Coronary artery (tissue), 2 donors: ENCODE measurements at places on chromosomes 13 and 19.

GRCh38 chr13:83950293-83950692 is 68.0 kb upstream of the SLITRK1 start:
- no peak for DNase-seq

DNA sequence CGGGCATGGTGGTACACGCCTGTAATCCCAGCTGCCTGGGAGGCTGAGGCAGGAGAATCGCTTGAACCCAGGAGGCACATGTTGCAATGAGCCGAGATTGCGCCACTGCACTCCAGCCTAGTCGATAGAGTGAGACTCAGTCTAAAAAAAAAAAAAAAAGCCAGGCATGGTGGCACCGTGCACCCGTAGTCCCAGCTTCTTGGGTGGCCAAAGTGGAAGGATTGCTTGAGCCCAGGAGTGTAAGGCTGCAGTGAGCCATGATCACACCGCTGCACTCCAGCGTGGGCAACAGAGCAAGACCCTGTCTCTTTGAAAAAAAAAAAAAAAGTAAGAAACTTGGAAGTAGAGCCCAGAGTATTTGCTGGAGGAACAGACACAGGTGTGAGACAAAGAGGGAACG is 27.7 kb downstream of the CCDC8 start:
- DNase-seq, result peak; percentile 28

DNA sequence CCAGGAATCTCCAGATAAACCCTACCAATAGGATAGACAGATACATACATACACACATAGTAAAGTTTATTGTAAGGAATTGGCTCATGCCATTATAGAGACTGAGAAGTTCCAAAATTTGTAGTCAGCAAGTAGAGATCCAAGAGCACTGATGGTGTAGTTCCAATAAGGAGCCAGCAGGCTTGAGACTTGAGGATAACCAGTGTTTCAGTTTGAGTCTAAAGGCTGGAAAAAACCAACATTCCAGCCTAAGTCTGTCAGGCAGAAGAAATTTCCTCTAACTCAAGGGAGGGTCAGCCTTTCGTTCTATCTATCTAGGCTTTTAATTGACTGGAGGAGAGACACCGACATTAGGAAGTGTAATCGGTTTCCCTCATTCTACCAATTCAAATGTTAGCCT is 110.2 kb upstream of the TSHZ3 start:
- no peak for DNase-seq

- DNase-seq, result no peak
Observed at GRCh38 chr13:102838273-102838672, 7.6 kb upstream of the ERCC5 start.

DNA sequence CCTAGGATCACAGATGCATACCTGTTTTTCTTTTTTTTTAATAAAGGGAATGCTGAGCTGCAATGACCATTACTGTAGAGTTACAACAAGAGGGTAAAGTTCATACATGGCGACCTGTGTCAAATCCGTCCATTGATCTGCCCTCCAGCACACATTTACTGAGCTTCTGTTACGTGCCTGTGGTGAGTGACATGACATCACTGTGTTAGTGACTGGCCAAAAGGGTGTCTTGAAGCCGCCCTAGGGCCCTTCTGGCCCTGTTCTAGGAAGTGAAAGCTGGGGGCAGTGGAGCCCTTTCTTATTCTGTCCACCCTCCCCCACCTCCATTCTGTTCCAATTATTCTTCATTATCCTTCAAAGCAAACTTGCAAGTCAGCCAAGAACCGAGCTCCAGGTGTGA is 66.3 kb downstream of the ZIC5 start:
- DNase-seq, result no peak

DNA sequence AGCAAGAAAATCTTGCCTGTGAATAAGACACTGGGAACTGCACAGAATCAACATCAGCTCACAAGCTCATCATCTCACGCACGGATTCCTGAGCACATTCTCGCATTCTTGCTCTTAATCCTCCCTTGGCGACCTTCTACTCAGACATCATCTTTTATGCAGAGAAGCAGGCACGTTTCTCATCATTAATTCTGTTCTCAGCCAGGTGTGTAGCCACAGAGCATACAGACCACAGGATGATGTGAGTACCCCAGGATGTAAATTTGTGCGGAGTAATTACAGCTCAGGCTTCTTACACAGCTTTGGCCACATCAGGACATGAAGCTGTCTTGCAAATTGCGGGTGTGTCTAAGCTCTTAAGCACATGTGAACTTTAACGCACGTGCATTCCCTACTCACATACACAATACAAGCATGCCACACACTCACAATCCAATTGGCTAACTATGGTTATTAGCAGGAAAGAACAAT is 36.5 kb upstream of the SACS start:
- DNase-seq, result no peak

DNA sequence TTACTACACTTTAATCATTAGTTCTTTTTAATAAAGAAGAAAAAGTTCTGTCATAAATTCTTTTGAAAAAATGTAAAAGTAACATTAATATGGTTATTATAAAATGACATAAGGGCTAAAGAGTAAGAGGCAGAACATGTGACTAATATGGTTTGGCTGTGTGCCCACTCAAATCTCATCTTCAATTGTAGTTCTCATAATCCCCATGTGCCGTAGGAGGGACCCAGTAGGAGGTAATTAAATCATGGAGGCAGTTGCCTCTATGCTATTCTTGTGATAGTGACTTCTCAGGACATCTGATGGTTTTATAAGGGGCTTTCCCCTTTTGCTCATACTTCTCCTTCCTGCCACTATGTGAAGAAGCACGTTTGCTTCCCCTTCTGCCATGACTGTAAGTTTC is 104.5 kb downstream of the UGGT2 start:
- DNase-seq, result no peak

DNA sequence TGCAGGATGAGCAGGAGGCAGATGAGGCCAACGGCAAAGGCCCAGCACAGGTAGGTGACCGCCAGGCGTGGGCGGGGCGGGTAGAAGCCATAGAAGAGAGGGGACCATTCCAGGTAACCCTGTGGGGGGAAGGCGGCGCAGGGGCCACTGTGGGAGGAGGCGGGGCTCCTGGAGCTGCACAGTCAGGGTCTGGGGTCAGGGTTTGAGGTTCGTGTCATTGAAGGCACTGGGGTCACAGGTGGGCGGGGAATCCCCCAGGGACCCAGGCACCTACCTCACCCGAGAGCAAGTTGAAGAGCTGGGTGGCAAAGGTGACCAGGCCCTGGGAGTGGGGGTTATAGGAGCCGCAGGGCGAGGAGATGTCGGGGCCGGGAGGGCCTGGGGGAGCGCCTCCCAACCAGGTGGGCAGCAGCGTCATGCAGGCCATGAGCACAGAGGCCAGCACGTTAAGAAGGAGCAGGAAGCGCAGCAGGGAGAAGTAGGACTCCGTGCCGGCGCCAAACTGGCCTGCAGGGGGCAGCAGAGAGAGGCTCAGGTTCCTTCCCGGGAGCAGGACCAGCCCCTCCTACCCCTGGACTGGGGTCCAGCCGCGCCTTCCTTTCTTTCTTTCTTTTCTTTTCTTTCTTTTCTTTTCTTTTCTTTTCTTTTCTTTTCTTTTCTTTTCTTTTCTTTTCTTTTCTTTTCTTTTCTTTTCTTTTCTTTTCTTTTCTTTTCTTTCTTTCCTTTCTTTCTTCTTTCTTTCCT is 4.6 kb downstream of the TMC4 start:
- DNase-seq, result peak; percentile 88

DNA sequence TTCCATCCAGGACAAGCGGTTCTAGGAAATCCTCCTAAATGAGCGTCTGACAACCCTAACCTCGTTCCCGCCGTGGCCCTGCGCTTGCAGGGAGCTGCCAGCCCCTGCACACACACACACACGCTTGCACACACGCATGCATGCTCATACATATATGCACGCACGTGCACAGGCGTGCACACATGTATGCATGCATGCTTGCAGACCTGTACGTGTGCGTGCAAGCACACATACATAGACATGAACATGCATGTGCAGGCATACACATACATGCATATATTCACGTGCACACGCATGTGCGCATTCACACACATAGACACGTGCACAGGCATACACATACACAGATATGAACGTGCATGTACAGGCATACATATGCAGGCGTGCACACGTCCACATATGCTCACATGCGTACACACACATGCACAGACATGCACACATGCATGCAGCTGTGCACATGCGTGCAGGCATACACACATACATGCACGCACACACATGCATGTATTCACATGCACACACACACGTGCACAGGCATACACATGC is 35.6 kb downstream of the SMIM24 start:
- no peak for DNase-seq

DNA sequence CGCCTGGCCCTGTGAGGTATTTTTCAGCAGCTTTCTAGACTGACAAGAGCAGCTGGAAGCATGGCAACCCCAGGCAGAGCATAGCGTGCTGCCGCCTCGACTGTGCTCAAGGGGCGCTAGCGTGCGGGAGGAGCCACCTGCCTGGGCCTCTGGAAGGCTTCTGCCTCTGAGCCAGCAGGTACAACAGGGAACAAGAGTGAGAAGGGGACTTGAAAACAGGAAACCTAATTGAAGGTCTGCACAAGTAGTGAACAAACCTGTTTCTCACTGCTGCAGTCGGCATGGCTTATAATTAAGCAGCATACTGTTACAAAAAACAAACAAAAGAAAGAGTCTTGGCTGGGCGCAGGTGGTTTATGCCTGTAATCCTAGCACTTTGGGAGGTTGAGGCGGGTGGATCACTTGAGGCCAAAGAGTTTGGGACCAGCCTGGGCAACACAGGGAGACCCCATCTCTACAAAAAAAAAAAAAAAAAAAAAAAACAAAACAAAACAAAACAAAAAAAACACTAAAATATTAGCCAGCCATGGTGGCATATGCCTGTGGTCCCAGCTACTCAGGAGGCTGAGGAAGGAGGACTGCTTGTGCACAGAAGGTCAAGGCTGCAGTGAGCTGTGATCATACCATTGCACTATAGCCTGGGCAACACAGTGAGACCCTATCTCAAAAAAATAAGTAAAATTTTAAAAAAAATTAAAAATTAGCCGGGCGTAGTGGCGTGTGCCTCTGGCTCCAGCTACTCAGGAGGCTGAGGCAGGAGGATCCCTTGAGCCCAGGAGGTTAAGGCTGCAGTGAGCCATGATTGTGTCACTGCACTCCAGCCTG is 12.6 kb upstream of the GARRE1 start:
- DNase-seq, result peak; percentile 36

DNA sequence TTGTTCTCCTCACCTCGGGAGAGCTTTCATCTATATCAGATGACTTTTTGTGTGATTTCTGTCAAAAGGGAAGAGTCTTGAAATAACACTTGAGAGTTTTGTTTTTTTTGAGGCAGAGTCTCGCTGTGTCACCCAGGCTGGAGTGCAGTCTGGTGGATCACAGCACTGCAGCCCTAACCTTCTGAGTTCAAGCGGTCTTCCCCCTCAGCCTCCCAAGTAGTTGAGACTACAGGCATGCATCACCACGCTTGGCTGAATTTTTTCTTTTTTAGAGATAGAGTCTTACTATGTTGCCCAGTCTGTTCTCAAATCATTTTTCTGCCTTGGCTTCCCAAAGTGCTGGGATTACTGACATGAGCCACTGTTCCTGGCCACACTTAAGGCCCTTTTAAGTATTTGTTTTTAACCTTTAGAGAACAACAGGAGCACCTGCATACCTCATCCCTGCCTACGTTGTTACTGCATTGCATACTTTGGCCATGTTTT is 11.4 kb downstream of the NDFIP2 start:
- no peak for DNase-seq

GRCh38 chr13:44334751-44335150 is 38.9 kb upstream of the SERP2 start:
- DNase-seq, result no peak

DNA sequence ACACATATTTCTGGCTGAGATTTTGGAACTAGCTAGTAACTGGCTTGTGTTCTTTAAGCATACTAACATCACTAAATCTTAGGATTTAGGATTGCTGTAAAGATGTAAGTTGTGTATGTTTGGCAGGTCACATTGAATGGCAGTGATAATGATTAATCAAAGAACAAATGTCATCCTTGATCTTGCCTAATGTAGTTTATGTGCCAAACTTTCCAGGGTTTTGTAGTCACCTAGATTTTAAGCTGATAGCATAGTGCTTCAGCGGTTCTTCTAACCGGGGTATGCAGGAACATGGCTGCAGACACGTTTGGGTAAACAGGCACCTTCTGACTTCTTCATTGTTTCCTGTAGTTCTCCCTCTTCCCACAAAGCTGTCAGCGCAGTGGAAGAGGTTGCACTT is 9.7 kb downstream of the CLN5 start:
- no peak for DNase-seq

GRCh38 chr19:52621376-52621775 is 16.8 kb downstream of the ZNF83 start:
- no peak for DNase-seq

DNA sequence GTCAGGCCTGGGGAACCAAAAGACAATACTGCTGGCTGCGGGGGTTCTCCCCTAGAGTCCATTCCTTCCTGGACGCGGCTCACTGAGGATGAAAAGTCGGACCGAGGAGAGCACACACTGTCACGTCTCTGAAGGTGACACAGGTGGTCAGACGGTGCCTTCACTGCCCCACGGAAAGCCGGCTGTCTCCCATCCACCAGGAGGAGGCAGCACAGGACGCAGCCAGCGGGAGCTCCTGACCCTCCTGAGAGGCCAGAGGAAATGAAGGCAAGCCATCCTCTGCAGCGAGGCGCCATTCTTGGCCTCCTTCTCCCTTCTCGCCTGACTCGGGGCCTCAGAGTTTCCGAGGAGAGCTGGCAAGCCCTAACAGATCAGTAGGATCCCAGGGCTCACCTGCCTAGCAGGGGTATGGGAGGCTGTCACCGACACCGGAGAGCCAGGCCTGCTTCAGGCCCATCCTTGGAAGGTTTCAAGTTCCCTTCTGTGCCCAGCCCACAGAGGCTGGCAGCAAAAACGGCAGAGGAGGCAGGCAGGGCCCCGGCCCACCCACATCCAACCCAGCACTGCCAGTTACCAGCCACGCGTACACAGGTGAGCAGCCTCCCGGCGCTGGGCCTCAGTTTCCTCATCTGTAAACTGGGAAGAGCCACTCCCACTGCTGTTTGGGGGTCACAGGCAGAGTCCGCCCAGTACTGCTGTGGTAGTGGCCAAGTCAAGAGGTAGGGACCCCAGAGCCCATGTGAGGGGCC is 4.5 kb downstream of the REXO1 start:
- no peak for DNase-seq

GRCh38 chr13:46168341-46168740 is 13.6 kb downstream of the LCP1 start:
- DNase-seq, result no peak

GRCh38 chr13:46834657-46835056 is 37.7 kb upstream of the ESD start:
- DNase-seq, result no peak

DNA sequence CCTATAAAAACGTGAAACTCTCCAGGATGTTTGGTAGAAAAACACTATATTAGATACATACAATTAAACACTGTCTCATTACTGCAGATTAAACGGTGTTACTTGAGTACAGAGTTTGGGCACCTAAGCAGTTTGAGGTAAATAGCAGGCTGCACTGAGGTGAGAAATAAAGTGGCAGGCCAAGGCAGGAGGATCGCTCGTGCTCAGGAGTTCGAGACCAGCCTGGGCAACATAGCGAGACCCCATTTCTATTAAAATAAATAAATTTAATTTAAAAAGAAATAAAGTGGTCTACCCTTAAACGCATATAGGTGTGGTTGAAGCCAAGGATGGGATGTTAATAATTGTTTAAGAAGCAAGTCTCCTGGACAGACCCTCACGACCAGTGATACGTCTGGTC is 1.2 kb downstream of the PSPC1 start:
- no peak for DNase-seq

- DNase-seq, result no peak
Observed at GRCh38 chr13:50708461-50708860, 135.0 kb downstream of the DLEU7 start.
